ENCODE measurements at places on chromosomes 12 and 14.

DNA sequence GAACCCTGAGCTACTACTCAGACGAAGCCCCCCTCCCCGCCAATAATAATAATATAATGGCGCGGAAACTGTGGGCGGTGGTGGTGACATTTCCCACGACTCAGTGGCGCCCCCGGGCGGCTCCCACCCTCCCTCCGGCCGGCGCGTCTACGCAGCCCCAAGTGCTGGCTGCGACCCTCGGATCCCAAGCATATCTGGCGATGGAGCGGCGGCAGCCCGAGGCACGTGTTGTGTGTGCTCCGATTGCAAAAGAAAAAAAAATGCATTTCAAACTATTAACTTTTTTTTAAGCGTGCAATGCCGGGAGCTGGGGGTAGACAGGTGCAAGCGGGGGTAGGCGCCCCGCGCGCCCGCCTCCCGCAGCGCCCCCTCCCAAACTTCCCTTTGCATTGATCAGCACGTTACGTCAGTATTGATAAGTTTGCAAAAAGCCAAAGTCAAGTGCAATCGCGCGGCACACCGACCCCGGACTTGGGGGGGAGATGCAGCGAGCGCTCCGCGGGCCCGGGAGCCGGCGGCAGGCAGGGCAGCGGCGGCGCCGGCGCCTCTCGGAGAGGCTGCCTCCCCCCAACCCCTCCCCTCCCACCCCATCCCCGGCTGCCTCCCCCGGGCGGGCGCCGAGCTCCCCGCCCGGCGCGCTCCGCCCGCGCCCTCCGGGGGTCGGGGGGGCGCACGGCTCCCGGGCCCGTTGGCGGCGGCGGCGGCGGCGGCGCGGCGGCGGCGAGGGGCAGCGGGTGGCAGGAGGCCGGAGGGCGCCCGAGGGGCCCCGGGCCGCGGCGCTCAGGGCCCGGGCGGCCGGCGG is 113.1 kb upstream of the MYL2 start:
- no peak for DNase-seq

DNA sequence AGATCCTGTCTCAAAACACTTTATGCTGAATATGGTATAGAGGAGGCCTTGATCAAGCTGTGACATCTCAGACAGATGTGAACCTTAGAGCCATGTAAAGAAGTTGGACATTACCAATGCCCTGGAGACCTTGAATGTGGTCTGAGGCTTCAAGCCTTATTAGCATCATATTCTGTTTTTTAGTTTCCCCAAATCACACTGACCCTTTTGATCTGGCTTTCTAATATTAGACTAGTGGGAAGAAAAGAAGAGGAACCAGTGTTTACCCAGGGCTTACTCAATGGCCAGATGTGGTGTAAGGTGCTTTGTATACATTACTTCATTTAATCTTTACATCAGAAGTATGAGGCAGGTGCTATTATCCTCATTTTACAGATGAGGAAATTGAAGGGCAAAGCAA is 10.6 kb upstream of the TBPL2 start:
- DNase-seq = no peak

DNA sequence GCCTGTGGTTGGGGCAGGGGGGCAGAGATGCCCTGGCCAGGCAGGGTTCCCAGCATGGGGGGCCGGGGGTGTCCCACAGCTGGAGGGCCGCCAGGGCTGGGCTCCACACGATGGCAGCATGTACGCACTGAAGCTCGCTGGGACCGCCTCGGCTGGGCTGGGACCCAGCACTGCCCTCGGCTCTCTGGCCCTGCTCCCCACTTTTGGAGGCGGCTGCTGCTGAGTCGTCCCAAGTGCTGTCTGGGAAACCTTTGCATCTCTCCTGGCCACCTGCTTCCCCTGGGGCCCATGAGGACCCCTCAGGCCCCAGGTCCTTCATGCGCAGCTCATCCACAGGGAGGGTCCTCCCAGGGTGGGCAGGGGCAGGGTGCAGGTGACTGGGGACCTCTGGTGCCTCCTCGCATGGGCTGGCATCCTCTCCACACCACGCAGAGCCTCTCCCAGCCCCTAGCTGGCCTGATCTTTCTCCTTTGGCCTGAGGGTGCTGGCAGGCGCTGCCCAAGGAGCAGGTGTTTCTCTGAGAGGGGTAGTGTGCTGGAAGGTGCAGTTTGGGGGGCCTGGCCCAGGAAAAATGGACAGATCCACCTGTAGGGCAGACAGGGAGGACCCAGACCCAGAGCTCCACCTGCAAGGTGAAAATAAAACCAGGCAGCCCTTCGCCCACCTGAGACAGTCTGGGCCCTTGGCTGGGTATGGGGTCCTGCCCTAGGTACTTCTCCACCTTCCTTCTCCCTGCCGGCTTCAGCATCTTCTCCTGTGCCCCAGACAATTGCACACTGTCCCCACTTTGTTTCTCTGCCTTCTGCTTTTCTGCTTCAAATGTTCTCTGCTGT is 46.9 kb downstream of the DLK1 start:
- no peak for DNase-seq

- DNase-seq = no peak
These were observed 66.6 kb upstream of the FAR2 start for GRCh38 chr12:29082522-29082921.

GRCh38 chr12:20822415-20822814 is 11.9 kb downstream of the SLCO1B3 start:
- DNase-seq = no peak

- no peak for DNase-seq
These were observed 88.5 kb downstream of the KCNC2 start for GRCh38 chr12:75121036-75121705.

- DNase-seq = no peak
These were observed 9.1 kb downstream of the C12orf76 start for GRCh38 chr12:110039085-110039807.

GRCh38 chr12:3523058-3523457 is 32.1 kb downstream of the PRMT8 start:
- no peak for DNase-seq

GRCh38 chr14:93056166-93056839 is 59.4 kb downstream of the ITPK1 start:
- no peak for DNase-seq

DNA sequence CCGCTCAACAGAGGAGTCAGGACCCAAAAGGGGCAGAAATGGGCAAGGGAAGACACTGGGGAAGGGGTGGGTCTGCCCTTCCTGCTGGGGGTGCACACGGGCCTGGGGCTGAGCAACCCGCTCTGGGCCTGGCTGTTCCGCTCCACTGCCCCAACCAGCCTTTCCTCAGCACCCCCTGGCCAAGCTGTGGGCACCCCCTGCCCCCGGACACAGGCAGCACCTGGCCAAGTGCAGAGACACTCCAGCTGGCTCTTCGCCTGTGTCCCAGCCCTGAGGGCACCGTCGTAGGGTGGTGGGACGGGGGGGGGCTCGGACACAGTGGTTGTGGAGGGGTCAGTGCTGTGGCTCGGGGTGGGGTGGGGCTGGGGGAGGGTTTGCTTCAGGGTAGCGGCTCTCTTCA is 10.3 kb downstream of the PACS2 start:
- no peak for DNase-seq

DNA sequence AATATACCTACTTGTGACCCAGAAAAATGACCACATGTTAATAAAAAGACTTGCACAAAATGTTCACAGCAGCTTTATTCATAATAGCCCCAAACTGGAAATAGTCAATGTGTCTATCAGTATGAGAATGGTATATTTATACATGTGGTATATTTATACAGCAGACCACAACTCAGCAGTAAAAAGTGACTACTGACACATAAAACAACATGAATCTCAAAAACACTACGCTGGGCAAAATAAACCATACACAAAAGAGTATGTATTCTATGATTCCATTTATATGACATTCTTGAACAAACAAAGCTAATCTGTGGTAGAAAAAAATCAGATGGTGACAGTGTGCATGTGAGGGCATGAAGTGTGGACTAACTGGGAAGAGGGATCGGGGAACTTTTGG is 35.1 kb downstream of the ARF6 start:
- DNase-seq = no peak

DNA sequence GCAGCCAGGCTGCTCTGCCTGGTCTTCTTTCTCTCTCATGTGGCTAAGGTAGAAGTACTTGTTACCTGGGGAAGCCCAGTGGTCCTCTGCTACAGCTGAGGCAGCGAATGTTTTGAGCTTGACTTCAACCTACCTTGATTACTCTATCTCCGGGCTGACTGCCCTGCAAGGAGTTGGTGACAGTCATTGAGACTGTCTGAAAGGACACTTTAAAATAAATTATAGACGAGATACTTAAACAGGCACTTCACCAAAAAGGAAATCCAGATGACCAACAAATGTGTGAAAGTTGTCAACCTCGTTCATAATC is 474 bp upstream of the CIT start:
- DNase-seq = no peak

DNA sequence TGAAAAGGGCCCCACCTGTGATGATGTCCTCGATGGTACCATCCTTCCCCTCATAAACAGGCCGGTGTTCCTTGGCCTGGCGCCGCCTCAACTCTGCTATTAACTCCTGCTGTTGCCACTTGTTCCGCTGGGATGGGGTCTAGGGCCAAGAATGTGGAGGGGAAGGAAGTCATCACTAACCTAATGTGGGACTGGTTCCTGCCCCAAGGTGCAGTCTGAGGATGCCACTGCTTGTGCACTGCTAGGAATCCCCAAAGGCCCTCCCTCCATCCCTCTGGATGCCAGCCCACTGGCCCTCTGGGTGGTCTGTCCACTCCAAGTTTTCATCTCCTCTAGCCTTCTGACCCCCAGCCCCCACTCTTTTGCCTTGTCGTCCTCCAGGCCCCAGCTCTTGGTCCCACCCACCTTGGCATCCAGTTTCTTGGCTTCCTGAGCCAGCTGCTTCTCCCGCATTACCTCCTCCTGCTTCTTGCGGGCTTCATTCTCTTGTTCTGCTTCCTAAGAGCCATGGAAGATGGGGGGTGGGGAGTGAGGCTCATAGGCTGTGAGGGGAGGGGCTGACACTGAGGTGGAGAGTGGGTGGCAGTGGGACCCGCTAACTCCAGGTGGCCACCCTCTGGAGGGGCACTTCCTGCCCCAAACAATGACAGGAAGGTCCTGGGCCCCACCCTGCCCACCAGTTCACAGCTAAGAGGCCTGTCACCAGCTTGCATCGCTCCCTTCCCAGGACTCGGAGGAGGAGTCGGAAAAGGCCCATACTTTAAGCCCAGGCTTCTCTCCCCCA is 23.7 kb downstream of the PRPF40B start:
- no peak for DNase-seq

GRCh38 chr14:74418031-74418430 is 8.0 kb downstream of the SYNDIG1L start:
- DNase-seq = no peak

- DNase-seq = no peak
These were observed 53.6 kb downstream of the C12orf42 start for GRCh38 chr12:103442182-103442555.

DNA sequence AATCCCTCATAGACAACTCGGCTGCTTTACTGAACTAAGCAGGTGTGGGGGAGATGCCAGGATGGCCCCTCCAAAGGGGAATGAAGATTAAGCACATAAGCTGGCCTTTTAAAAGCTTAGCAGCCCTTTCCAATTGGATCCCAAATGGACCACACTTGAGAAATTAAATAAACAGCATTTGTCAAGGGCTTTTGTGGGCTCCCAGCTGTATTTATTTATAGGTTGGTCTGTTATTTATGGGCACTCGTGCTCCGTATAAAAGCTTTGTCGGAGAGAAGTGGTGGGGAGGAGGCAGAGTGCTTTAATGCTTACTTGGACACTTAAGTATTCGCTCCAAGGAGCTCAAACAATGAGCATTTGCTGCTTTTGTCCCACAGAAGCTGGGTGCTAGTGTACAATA is 580.2 kb downstream of the MED13L start:
- no peak for DNase-seq

DNA sequence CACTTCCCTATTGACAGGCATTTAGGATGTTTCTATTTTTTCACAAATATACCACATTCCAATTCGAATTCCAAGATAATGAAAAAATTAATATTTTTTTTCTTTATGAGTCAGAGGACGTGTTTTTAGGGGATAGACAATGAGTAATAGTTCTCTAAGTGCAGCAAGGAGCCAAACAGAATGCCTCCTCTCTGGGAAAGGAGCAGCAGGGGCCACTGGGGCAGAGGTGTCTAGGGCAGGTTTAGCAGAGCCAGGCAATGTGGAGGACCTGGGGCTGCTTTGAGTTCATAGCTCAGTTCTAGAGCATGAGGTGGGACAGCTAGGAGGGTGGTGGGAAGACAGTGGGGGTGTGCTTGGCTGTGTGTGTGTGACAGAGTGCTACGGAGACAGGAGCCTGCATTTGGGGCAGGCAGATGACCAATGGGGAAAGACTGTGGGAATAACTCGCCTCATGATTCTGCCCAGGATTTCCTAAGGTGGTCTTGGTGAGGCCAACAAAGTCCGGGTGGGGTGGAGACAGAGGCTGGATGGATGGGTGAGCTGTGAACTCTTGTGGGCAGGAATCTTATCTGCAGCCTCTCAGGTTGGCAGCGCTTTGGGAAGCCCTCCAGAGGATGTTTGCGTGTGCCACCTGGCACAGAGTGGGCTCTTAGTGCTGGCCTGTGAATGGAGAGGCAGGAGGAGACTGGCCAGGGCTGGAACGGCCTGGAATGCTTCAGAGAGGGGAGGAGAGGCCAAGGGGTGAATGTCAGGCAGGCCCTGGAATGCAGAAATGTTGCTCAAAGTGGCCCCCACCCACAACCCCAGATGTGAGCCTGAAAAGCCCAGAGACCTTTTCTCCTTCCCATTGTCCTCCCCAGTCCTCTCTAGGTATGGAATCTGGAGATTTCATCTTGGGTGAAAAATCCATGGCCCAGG is 2.4 kb upstream of the KRT7 start:
- no peak for DNase-seq

DNA sequence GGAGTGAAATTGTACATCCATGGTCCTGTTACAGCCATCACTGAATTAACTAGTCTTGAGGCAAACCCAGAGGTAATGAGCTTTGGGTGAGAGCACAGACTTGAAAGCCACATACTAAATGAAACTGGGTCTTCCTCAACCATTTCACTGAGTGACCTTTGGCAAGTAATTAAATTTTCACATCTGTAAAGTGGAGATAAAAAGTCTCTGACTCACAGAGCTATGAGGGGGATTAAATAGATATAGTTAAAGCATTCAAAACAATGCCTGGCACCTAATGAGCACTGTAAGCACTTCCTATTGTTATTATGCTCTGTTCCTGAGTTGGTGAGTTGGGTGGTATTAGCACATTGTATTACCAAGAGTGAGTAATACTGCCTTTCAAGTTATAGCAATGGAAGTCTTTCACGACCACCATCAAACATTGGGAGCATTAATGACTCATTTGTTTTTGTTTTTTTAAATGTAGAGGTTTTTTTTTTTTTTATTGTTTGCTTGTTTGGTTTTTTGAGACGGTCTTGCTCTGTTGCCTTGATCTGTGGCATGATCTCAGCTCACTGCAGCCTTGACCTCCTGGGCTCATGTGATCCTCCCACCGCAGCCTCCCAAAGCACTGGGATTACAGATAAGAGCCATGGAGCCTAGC is 12.5 kb upstream of the STRN3 start:
- no peak for DNase-seq

- DNase-seq = no peak
These were observed 367.3 kb downstream of the C12orf50 start for GRCh38 chr12:87661786-87662377.

Data from stimulated activated CD8-positive, alpha-beta memory T cell treated with anti-CD3 and anti-CD28 coated beads, Interleukin-12 subunit alpha, Interleukin-12 subunit beta, amount 100 ng/mL, for 4 hours (primary cell).